ENCODE measurements at places on chromosomes 4 and X.
A peak's percentile ranks its signal among the peaks of the same experiment; 100 is the strongest.

DNA sequence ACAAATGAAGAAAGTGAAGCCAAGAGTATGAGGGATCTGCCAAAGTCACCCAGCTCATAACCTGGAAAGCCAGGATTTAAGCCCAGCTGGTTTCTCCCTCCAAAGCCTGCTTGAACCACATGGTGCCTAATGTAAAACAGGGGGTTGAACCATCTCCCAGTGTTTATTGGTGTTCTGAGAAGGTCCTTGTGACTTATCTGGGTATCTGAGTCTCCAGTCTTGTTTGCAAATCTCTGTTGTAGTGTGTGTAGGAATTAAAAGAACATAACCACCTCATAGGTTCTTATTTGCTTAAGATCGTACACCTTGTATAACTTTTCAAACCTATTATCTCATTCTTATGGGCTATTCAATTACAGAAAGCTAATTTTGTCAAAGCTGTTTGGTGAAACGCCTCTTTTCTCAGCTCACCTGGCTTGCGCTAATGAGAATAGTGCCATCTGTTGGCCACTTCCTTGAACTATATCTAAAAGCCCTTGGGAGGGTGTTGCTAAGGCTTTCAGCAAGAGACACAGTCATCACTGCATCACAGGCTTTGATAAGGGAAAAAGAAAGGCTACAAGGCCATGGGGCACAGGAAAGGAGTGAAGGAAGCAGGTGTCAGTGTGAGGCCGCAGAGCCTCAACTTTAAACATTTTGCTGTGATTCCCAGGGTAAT, 34.0 kb downstream of the ETDB start:
- peak; percentile 45 for DNase-seq

GRCh38 chr4:147732518-147733235, 789 bp downstream of the ARHGAP10 start:
- DNase-seq = peak; percentile 20

DNA sequence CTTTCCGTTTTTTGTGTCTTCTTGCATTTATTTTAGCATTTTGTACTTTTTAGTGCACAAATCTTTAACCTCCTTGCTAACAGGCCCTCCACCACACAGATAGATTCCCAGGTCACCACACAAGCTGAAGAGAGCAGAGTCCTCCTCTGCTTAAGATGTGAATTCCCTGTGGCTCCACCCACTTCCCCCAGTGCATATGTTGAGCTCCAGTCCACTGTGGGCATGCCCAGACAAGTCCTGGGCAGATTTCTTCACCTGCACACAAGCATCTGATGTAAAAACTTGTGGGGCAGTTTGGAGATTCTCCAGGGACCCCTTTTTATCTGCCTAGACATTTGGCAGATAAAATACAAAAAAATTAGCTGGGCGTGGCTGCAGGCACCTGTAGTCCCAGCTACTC, 19.8 kb upstream of the PASD1 start:
- DNase-seq = no peak

DNA sequence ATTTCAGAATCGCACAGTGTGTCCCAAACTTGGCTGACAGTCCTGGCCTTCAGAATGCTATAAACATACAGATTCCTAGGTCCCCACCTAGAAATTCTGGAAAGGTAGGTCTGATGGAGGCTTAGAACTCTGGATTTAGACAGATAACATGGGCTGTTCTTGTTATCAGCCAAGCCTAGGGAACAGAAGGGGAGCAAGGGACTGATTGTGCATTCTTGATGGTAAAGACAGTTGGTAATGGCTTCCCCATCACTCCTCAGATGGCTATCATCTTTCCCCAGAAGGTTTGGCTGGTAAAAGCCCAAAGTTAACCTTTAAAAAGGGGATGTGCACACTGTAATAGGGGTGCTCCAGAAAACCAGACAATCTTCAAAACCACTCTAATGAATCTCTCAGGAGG, 35.7 kb downstream of the DIPK2B start:
- DNase-seq = no peak

GRCh38 chr4:8939840-8940742, 68.5 kb upstream of the HMX1 start:
- no peak for DNase-seq

- DNase-seq = peak; percentile 36
Observed at GRCh38 chrX:74015379-74016019, 288.5 kb upstream of the ZCCHC13 start.

DNA sequence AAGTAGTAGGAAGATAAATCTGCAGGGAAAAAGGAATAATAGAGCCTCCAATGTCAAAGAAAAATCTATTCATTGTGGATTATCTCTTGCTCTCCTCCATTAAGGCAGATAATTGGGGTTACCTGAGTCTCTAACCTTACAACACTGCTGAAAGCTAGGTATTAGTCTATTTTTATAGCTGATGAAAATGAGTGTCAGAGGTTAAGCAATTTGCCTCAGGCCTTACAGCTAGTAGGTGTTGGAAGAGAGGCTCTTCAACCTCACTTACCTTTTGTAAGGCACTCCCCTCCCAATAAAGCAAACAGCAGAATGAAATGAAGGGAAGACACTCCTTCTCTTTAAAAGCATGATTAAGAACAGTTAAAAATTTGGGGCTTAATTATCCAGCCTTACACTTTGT, 45.4 kb upstream of the GAB1 start:
- no peak for DNase-seq

GRCh38 chrX:100685997-100686305, 42.0 kb downstream of the SRPX2 start:
- no peak for DNase-seq

- no peak for DNase-seq
Observed at GRCh38 chr4:96766359-96766758, 926.5 kb downstream of the PDHA2 start.

DNA sequence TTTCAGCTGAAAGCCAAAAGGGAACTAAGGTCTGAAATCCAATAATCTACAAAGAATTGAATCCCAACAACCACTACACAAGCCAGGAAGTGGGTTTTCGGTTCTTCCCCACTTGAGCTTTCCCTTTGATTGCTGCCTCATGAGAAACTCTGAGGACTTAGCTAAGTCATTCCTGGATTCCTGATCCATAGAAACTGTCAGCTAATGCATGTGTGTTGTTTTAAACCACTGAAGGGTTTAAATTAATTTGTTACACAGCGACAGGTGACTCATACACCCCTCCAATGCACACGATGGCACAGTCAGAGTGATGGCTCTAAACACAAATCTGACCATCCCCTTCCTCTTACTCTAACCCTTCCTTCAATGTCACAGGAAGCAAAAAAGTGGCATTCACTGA, 282.9 kb downstream of the RAB28 start:
- no peak for DNase-seq

GRCh38 chr4:74428276-74428675, 16.7 kb upstream of the AREG start:
- DNase-seq = peak; percentile 36

DNA sequence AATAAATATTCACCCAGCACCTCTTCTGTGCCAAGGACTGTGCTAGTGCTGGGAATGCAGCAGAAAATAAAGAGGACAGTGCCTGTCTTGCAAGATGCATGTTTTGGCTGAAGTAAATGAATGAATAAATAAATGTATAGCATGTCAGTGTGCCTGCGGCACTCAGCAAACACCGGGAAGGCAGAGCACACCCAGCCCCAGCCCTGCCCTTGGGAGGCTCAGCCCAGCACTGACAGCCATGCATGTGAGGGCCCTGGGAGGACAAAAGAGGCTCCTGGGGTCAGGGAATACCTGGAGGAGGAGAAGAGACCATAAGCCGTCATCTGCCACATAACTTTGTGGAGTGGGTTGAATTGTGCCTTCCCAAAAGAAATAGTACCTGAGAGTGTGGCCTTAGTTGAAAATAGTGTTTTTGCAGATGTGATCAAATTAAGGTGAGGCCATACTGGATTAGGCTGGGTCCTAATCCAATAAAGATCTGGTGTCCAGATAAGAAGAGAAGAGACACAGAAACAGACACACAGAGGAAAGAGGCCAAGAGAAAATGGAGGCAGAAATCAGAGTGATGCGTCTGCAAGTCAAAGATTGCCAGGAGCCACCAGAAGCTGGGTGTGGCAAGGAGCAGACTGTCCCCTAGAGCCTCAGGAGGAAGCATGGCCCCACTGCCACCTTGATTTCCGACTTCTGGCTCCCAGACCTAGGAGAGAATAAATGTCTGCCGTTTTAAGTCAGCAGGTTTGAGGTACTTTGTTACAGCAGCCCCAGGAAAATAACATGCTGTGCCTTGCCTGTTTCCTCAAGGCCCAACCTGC, 16.3 kb downstream of the C4orf50 start:
- no peak for DNase-seq

Data from NCI-H1105 (cell line).